CMK (cell line): ENCODE measurements at places on chromosomes 3 and 15.
A peak's percentile ranks its signal among the peaks of the same experiment; 100 is the strongest.

- no peak for DNase-seq
Measured at GRCh38 chr3:67535006-67535405, 119.4 kb downstream of the SUCLG2 start.

GRCh38 chr3:43752905-43753304, 62.2 kb downstream of the ABHD5 start:
- no peak for DNase-seq

DNA sequence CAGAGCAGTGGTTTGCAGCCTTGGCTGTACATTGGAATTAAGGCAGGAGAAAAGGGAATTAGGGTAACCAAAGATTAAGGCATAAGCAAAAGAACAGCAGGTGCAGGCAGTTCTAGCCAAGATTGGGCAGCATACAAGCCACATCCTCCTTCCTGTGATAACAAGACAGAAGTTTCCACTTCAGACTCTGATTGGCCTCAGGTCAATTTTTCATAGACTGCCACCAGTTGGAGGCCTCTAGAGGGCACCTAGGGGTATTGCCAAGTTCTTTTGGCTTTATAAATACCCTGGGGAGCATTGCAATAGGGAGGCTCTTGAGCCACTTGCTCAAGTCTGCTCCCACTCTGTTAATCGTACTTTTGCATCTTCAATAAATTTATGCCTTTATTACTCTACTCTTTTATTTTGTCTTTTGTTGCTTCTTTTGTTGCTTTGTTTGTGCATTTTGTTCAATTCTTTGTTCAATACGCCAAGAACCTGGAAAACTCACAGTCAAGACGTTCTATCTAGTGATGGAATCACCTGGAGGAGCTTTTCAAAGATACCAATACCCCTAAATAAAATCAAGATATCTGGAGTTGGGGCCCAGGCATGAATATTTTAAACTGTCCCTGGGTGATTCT, 32.2 kb upstream of the FMN1 start:
- peak; percentile 49 for DNase-seq

- no peak for DNase-seq
Measured at GRCh38 chr3:8357859-8358258, 143.8 kb upstream of the LMCD1 start.

- no peak for DNase-seq
Measured at GRCh38 chr3:193879864-193880242, 256.1 kb upstream of the HES1 start.

GRCh38 chr3:19652336-19652735, 281.7 kb downstream of the EFHB start:
- DNase-seq: no peak

GRCh38 chr3:195105389-195105788, 165.6 kb downstream of the XXYLT1 start:
- DNase-seq: no peak
